ELF-1 (cell line): ENCODE measurements at places on chromosomes 12 and 14.
A peak's percentile ranks its signal among the peaks of the same experiment; 100 is the strongest.

DNA sequence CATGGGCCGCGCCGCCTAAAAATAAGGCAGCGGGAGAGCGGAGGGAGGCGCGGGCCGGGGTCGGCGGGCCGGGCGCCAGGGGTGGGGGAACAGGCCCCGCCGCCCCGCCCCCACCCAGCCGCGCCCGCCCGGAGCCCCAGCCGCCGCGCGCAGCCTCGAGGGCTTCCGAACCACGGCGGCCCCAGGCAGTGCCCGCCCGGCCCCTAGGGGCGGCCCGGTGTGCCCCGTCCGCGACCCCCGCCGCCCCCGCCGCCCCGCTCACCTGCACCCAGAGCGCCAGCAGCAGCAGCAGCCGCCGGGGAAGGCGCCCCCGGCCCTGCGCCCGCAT, 519 bp downstream of the JAG2 start:
- no peak for DNase-seq

- no peak for DNase-seq
Observed at GRCh38 chr12:85617307-85618091, 218.7 kb downstream of the RASSF9 start.

GRCh38 chr14:65976761-65977404, 509.3 kb upstream of the CCDC196 start:
- no peak for DNase-seq

DNA sequence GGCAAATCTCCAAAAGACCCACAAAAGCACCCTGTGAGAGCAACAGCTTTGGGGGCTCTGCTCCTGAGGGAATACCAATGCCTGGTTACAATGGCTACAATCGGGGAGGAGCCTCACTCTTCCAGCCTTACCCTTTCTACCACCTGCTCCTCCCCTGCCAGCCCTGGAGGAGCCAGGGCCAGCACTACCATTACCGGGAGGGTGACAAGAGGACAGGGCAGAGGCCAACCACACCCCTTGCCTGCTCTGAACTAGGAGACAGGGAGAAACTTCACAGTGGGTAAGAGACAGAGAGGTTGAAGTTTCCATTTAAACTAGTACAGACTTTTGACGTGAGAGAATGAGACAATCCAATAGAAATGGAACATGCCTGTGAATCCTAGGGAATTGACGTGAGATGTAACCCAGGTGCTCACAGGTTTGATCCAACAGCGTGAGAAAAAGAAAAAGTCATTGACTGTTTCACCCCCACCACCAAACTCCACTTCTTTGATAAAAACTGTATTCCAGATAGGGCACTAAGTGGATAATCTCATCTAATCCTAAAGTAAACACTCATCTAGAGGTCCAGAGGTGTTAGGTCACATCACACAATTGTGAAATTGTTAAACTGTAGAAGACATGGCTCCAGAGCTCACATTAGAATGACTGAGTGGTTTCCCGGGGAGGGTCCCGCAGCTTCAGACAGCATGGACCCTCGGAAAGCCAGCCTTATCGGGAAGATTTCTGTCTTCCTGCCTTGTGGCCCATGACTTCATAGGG, 8.4 kb upstream of the TC2N start:
- no peak for DNase-seq

DNA sequence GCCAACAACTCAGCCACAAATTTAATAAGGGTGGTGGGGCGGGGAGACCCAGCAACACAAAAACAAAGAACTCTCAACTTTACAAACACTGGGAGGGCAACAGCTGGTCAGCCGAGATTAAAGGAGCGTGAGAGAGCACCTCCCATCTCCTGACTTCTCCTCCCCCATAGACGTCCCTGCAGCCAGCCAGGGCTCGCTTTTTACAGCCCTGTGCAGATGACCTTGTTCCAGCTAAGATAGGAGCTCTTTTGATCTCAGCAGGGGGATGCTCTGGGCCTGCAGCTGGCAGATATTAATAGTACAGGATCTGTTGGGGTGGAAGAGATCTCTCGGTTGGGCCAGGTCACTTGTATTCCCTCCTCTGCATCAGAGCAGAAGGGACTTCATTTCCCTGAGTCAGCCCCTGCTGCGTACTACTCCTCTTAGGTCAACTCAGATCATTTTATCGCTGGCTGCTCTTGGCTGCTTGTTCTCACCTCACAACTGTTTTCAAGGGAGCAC, 475.8 kb downstream of the RAD51B start:
- peak; percentile 90 for DNase-seq

- DNase-seq = no peak
Observed at GRCh38 chr14:76194327-76194726, 42.6 kb downstream of the GPATCH2L start.

GRCh38 chr14:65926935-65927700, 514.6 kb downstream of the FUT8 start:
- no peak for DNase-seq

DNA sequence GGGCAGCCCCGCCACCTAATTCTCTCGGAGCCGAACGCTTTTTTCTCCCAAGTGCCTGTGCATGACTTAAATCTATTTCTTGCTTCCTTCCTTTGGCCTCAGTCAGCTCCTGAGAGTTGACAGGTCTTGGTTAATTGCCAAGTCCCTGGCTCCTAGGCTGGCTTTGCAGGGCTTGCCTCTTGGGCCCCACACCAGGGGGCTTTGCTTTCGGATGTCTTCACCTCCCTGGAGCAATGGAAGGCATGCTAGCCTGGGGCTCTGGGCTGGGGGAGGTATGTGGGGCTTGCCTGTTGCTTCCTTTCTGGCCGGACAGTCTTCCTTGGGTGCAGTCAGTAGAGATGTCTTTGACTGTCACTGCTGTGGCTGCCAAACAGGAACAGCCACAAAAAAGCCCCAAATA, 2.2 kb upstream of the KRT80 start:
- DNase-seq = peak; percentile 86

GRCh38 chr12:4421590-4422031, 24.0 kb downstream of the FGF6 start:
- DNase-seq = peak; percentile 38

DNA sequence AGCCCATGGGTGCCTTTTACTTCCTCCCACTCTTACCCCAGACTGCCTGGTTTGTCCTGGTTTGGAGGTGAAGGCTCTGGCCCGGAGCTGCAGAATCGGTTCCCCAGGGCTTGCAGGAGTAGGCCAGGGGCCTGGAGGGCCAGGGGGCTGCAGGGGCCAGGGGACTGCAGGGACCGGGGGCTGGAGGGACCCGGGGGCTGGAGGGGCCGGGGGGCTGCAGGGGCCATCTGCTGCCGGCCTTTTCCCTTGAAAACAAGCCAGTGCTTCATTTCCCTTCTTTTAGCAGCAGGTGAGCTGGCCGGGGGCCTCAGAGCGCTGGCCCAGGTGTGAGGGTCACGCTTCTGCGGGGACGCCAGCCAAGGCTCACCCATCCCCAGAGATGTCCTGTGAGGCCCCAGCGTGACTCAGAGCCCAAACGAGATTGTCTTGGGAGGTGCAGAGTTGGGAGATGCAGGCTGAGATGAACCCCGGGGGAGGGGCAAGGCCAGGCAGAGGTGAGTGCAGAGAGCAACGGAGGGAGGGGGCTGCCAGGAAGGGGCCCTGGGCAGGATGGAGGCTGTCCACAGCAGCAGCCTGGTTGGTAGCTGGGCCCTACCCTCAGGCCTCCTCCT, 154.9 kb downstream of the KIF26A start:
- DNase-seq = no peak

GRCh38 chr12:2638273-2639019, 156.3 kb upstream of the FKBP4 start:
- DNase-seq = no peak

DNA sequence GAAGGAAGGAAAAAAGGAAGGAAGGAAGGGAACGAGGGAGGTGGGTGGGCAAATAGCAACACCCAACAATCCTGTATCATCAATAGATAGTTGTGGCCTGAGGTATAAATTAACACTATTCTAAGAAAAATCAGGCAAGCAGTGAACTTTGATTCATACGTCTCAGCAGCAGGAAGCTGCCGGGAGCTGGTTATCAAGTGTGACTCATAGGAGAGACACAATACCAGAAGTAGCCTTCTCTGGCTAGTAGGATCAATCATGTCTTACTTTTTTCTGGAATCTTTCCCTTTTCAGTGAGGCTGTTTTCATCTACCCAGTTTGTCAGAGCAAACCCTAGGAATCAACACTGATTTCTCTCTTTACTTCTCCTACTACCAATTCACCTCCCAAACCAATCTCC, 780.5 kb downstream of the NRXN3 start:
- DNase-seq = no peak

DNA sequence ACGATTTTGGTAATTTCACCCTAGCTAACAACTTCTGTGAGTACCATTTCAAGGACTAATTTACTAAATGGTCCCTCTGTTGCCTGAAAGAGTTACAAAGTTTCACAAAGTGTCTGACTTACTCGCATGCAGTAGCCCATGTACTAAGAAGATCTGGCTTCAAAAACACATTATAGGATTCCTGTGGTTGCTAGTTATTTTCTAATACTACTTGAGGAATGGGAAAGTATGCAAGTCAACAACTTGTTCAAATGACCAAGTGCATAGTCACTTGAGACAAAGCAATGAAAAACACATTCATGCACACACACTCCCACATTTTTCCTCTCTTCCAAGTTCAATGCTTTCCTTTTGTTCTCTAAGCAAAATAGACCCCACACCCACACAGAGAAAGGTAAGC, 219.7 kb upstream of the TMPO start:
- DNase-seq = no peak

DNA sequence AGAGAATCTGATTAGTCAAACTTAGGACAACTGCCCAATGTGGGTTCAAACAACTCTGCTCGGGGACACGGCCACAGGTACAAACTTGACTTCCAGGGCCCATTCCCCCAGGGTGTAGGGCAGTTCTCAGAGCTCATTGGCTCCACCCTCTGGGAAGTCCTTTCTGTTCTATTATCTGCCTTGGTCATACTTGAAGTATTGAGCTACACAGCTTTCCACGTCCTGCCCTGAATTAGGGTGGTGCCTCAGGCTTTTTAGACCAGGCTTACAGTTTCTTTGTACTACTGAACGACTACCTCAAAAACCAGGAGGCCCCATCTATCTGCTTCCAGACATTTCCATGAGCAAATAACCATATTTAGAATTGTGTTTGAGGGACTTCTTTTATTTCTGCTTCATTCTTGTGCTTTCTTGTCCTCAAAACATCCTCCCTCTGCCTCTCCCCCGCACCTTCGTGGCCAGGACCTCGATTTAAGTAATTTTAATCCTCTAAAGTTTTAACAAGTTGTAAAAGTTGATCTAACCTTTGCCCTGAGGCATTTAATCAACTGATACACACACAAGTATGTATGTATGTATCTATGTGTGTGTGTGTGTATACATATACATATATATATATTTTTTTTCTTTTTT, 281.7 kb upstream of the AMIGO2 start:
- DNase-seq = peak; percentile 24

GRCh38 chr14:55160989-55161388, 30.4 kb downstream of the DLGAP5 start:
- no peak for DNase-seq

GRCh38 chr12:123131291-123131832, 19.5 kb downstream of the PITPNM2 start:
- DNase-seq = no peak

- DNase-seq = no peak
Observed at GRCh38 chr14:98175881-98176280, 1096.1 kb downstream of the BCL11B start.

DNA sequence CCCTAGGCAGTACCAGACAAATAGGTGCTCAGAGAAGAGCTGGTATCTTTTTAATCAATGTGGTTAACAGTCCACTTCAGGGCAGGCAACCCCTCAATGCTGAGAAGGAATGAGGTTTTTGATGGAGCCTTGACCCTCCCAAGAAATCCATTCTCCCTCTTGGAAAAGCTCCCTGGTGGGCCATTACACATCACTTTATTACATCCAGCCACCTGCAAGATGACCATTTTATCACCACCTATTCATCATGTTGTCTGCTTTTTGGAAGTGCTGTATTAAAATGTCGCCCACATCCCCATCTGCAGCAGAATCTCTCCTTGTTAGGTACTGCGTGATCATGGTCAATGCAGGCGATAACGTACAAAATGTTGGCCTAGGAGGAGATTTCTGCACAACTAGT, 614.7 kb upstream of the TMEM132C start:
- no peak for DNase-seq

DNA sequence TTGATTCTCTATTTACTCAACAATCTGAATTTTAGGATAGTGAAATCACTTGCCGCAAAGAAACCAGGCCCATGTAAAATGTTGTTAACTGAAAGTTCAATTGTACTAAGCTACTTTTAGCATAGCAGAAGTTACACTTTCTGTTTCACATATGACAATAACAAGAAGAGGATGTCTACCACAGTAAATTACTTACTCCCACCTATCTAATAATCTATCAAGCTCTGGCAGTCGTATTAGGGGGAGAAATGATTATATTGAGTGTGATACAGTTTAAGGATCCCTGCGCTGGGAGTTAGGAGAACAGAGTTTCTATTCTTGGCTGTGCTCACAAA, 66.5 kb upstream of the CAND1 start:
- DNase-seq = no peak

GRCh38 chr12:8667270-8667669, 4.6 kb upstream of the MFAP5 start:
- DNase-seq = no peak

DNA sequence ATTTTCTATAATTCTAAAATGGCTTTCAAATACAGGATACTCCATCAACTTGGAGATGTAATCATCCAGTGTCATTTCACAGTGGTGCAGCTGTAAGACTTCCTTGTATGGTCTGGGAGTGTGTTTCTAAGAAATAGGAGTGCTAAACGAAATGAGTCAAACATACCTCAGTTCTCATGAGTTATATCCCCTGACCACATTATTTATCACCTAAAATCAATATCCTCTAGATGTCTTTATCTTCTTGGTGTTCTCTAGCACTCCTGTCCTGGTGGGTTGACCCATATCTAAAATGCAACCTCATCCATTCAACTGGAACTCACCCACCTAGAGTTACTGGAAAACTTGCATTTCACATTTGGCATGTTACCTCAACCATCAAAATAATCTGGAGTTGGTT, 33.2 kb downstream of the TMEM30B start:
- no peak for DNase-seq

DNA sequence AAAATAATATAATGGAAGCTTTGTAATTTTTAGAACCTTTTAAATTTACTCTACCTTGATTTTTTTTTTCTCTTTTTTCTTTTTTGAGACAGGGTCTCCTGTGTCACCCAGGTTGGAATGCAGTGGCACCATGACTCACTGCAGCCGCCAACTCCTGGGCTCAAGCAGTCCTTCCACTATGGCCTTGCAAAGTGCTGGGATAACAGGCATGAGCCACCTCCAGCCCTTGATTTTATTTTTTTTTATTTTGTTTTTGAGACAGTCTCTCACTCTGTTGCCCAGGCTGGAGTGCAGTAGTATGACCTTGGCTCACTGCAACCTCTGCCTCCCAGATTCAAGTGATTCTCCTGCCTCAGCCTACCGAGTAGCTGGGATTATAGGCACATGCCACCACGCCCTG, 65.3 kb upstream of the TRAF3 start:
- DNase-seq = no peak

DNA sequence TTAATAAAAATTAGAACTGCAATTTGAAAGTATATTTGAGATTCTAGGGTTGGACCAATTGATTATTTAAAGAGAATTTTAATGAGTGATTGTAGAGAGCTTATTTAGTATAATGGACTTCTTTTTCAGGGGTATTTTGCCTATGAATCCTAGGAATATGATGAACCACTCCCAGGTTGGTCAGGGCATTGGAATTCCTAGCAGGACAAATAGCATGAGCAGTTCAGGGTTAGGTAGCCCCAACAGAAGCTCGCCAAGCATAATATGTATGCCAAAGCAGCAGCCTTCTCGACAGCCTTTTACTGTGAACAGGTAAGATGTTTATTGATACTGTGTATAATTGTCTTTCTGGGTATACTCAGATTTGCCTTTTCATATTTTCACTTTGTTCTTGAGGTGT, 35.9 kb upstream of the KCNMB4 start:
- no peak for DNase-seq
